Jurkat, Clone E6-1 (cell line): ENCODE measurements at places on chromosomes 3 and 15.

DNA sequence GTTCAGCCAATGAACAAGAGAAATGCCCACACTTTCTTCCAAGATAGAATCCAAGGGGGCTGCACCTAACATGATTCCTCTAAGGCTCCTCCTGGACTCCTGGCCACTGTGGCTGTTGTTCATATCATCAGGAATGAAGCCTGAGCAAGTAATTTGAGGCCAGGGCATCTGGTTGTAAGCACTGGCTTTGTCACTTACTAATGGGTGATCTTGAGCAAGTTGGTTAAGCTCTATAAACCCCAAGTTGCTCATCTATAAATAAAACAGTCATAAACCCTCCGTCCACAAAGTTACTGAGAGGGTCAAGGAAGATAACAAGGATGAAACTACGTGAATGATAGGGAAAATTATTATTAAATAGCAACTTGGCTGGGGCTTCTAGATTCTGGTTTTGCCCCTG lies 58.3 kb downstream of the CDC25A start:
- DNase-seq = no peak

DNA sequence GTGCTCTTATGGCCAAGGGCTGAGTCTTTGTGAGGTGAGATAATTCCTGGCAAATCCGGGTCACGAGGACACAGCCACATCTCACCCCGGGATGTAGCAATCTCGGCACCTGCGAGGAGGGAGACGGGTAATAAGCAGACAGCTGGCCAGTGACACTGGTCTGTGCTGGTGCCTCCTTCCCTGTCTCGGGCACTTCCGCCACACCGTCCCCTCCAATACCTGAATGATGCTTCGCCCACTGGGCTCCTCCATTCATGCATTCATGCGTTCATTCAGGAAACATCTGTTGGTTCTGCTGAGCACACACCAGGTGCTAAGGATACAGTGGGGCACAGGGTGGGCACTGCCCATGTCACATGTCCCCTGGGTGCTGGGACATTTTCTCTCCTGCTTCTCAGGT lies 60.1 kb downstream of the ATP10A start:
- DNase-seq = no peak

- no peak for DNase-seq
Observed at GRCh38 chr15:71634820-71635560, 175.4 kb upstream of the NR2E3 start.

GRCh38 chr15:78991476-78991875 lies 46.6 kb upstream of the CTSH start:
- DNase-seq = no peak

DNA sequence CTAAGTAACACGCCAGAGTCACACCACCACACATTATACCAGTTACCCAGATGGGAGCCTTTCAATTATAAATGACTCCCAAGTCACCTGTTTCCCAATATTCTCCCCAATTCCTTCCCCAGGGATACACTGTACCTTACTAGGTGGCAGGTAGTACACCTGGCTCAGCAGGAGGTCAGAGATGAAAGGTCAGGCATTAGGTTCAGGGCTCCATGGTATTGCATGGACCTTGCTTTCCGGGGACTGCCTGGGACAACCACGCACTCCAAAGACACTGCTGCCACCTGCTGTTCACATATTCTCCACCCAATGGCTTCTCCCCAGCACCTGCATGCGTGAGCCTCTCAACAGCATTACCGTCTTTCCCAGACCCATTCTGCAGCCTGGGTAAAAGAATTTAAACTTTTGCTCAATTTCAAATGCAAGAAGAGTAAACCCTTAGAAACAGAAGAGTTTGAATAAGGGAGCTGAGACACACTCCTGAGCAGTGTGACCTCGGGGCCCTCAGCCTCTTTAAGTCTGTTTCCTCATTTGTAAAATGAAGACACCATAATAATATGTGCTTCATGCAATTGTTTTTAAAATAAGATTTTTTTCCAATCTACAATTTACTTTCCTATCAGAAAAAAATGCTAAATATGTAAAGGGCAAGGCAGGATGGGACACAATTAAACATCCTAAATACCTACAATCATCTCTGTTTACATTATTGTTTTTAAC lies 28.0 kb upstream of the LACTB start:
- peak; percentile 69 for DNase-seq

DNA sequence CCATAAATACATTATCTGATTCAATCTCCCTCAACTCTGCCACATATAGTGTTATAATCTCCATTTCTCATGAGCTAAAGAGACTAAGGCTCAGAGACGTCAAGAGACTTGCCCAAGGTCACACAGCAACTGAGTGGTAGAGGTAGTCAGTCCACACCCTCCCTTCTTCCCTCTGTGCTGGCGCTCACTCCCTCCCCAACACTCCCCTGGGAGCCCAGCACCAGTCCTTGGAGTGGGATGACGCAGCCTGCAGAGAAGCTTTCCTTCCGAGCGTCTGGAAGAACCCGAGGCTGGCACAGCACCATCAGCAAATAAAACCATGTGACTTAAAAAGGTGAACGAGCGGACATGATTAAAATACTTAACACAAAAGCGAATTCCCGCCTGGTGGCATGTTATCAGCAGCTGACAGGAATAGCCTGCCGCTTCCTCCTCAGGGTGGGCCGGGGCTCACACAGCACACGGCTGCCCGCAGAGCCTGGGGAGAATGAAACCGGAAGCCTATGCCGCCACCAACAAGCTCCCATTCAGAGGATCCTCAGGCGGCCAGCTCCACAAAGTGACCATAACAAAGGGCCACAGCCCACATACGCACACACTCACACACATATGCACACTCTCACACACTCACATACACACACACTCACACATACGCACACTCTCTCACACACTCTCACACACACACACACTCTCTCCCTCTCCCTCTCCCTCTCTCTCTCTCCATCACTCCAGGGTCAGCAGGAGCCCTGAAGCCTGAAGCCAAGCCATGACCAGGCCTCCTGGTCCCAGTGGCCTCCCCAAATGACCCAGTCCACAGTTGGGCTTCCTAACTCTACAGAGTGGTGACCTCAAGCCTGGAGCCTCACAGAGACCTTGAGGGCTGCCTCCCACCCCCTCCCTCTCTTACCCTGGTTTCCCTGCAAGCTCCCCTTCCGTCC lies 120.5 kb downstream of the XXYLT1 start:
- no peak for DNase-seq

DNA sequence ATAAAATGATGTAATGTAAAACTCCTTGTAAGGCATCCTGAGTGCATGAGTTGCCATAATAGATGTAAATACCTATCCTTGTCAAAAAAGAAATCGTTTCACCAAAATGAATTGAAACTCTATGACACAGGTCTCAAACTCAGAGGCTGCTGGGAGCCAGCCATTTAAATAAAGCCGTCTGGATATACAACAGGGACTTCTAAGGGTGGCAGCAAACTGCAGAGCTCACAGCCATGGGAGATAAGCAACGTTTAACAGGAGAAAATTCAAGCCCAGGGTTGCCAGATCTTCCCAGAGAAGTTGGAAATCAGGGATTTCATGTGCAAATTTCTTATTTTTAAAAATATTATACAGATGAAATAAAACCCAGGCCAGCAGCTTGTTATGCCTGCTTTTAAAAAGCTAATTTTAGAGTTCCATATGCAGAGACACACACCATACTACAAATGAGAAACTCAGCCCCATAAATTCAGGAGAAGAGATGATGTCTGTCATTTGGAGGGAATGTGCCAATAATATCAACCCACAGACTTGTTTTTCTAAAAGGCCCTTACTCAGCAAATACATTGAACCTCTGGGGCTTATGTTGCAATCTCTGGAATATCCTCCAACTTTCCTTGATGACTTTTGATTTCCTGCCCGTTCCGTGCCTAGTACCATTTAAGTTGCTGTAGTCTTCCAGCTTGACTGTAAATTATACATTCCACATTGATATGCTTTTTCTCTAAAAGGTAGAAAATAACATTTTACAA lies 75.6 kb downstream of the AQP9 start:
- DNase-seq = no peak

DNA sequence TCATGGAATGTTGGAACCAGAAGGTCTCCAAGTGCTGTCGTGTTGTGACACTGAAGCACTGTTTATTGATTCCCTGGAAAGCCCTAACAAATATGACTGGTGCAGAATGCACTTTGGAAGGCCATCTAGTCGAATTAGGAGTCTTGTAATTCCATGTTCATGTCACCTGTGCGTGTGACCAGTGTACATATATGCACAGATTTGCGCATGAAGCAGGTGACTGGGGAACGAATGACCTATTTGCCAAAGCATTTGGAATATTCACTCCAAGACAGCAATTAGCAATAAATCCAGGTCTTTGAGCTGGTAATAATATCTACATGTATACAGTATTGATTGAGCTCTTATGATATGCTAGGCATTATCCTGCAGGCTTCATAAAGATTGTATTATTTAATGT lies 177.5 kb upstream of the PFN2 start:
- no peak for DNase-seq

DNA sequence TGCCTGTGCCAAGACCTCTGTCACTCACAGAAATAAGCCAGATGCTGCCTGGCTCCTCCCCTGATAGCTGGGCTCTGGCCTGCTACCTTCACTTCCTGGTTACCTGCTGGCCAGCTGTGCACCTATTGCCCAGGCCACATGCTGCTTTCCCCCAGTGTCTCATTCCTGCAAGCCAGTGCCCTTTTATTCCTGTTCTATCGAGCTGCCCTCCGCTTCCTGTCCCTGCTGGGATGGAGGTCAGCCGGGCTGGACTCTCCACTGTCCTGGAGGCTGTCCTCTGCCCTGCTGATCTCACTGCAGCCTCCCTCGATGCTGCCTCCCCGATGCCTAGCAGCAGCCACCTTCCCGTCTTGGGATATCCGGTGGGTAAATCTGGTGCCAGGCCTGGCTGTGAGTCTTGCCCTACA lies 37.0 kb upstream of the SNRPA1 start:
- DNase-seq = no peak

- DNase-seq = no peak
Observed at GRCh38 chr3:65233561-65233960, 545.8 kb upstream of the ADAMTS9 start.

- no peak for DNase-seq
Observed at GRCh38 chr15:77819851-77820728, 187.4 kb upstream of the LINGO1 start.
